ENCODE measurements at places on chromosomes 1 and 21.

DNA sequence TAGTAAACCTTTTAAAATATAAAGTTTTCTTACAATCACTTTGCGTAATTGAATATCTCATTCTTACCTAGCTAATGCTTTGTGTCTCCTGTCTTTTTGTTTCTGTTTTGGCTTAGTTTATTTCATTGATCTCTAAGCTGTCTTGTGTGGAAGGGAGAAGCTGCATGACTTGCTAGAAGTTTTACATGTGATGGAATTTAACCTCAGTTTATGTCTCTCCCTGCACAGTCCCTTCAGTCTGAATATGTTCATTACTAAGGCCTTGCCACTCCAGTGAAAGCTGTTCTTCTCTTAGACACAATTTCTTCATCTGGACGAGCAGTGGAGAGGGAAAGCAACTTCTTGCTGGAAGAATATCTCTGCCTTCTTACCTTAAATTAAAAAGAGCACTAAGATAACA is 19.9 kb upstream of the GPR88 start:
- DNase-seq = no peak

GRCh38 chr1:46221749-46222148 is 18.6 kb downstream of the LURAP1 start:
- no peak for DNase-seq

GRCh38 chr1:96524100-96524499 is 197.5 kb upstream of the PTBP2 start:
- no peak for DNase-seq

- DNase-seq = no peak
Measured at GRCh38 chr21:45506241-45506817, 35.9 kb downstream of the SLC19A1 start.

DNA sequence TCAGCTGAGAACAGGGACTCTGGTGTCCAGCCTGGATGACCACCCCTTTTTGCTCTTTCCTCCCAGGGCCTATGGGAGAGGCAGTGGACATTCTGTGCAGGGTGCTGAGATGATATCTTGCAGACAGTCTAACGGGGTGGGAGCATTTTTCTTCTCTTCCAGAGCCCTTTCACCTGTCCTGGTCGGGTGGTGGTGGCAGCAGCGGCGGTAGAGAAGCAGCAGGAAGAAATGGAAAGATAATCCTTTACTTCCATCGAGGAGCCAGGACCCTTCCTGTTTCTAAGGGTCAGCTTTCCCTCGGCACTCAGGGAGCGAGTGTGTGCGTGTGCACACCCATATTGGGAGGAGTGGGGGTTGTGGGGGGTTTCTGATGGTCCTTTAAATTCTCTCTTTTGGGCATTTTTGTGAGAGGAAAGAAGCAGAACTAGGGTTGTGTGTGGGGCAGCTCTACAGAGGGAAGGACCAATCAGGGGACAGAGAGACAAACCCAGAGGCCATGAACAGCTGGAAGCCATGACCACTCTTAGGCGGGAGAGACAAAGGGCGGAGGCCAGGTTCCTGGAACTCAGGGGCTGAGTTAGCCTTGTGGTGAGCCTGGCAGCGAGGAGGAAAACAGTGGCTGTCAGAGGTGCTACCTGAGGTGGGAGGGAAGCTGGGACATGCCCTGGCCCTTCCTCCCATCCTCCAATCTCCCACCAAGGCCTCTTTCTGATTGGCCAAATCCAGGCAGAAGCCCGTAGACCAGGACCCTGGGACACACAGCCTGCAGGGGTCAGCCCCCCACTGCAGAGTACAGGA is 31.2 kb upstream of the CSF3R start:
- DNase-seq = no peak

GRCh38 chr1:168806952-168807351 is 77.9 kb upstream of the DPT start:
- no peak for DNase-seq

DNA sequence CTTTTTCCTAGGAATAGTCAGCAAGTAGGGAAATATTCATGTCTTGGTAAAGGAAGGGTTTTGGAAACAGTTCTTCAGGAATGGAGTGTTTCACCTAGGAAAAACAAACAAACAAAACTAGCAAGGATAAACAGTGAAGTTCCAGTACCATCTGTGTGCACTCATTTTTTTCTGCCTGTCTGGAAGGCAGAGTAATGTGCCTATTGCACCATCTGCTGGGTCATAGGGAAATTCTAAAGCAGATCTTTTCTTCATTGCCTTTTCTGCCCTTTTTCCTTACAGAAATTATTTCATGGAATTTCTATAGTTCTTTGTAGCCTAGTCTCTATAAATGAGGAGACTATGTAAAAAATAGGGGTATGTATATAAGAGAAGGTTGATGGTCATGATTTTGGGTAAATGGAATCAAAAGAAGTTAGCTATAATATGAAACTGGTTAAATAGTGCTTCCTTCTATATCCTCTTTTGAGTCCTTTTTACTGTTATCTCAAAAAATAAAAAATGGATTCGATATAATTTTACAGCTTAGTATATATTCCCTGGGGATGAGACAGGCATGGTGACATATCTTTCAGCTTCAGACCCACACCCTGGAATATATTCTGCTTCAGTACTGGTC is 3.4 kb upstream of the HRNR start:
- no peak for DNase-seq

DNA sequence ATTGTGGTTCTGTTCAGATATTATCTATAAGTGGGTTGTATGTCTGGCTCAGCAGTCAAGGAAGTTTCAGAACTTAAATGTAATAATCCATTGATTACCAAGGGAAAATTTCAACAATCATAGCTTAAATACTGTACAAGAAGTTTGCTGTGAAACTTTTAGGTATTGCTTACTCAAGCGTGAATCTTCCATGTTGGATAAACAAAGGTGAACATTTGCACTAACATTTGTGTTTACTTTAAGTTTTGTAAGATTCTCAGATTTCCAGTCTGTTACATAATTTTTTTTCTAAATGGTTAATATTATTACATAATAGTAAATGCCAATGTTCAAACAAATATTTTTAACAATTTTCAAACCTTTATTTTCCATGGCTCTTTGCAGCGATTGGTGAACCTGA is 285.6 kb downstream of the NCAM2 start:
- no peak for DNase-seq

DNA sequence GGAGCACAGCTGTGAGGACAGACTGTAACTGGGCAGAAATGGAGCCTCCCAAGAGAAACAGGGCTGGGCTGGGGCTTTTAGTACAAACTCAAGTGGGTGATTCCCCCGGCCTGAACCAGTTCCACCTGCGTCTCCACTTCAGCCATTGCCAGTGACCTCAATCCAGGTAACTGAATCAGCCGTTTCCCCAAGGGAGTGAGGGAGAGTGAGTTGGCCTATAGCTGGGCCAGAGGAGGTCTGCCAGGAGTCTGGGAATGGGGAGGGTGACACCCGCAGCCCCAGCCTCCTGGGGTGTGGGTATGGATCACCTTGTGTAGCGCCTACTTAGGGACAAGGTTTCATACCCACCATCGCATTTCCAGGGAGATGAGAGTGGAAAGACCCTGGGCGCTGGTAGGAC is 8.5 kb downstream of the SLC26A9 start:
- DNase-seq = no peak

GRCh38 chr1:185200889-185201288 is 43.9 kb downstream of the SWT1 start:
- DNase-seq = no peak

GRCh38 chr1:19974822-19975416 is 4.5 kb downstream of the PLA2G2A start:
- no peak for DNase-seq

DNA sequence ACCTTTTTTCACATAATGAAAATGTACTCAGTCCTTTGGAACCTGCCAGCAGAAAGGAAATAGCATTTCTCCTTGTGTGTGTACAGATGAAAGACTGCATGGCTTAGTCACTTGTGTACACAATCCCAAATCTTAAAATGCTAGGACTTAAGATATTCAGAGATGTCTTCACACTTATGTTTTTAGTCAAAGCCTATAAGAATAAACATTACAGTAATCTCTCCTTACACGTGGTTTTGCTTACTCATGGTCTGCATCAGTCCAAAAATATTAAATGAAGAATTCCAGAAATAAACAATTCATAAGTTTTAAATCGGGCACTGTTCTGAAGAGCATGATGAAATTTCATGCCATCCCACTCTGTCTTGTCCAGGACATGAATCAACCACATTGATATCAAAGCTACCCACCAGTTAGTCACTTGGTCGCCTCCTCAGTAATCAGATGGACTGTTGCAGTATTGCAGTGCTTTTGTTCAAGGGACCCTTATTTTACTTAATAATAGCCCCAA is 75.7 kb upstream of the RRP15 start:
- DNase-seq = no peak

GRCh38 chr1:225709101-225709500 is 56.2 kb upstream of the ENAH start:
- no peak for DNase-seq

GRCh38 chr1:33965086-33965485 is 101.2 kb downstream of the HMGB4 start:
- no peak for DNase-seq

DNA sequence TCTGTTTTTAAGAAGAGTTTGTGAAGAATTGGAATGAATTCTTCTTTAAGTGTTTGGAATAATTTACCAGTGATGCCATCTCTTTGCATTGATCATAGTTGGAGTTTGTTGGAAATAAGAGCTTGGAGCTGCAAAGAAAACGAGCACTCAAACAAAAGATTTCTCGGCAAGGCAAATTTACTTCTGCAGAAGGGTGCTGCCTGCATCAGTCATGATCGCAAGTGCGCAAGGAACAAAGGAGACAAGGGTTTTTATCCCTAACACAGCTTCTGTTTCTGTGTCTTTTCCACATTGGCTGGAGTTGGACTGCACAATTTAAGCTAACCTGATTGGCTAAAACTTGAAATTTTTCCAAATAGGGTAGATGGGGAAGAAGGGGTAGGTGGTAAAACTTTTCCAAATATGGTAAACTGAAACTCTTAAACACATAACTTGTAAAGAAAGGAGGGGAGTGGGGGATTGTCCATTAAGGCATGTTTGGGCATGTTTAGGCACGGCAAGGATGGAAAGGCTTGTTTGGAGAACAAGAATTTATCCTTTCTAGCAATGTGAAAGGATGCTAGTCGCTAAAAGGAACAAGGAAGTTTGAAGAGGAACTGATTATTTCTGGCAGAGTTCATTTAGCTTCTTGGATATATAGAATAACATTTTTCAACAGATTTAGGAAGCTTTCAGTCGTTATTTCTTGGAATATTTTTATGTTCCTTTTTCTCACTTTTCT is 3.5 kb upstream of the AADACL4 start:
- DNase-seq = no peak

- DNase-seq = no peak
Measured at GRCh38 chr1:205983925-205984725, 19.1 kb downstream of the RAB7B start.

DNA sequence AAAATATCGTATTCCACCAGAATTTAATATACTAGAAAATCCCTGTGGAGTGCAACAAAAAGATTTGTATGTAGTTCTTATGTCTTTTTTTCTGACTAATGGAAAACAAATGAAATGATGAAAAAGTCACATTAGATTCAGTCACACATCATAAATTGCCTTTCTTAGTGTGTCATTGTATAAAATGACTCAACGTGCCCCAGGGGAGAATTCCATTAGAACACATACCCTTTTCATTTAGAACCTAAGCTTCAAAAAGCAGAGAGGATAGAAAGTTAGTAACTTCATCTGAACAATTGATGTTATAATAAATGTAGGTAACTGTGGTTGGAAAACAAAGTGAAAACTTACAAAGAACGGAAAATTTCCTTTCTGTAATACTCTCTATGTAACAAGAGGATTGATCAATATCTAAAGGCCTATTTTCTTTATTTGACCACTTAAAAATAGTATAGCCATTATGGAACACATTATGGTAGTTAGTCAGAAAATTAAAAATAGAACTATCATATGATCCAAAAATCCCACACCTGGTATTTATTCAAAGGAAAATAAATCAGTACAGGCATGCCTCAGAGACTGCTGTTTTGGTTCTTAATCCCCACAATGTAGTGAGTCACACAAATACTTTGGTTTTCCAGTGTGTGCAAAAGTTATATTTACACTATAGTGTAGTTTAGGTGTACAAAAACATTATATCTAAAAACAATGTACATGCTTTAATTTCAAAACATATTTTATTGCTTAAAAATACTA is 1016.1 kb downstream of the KCNT2 start:
- no peak for DNase-seq

DNA sequence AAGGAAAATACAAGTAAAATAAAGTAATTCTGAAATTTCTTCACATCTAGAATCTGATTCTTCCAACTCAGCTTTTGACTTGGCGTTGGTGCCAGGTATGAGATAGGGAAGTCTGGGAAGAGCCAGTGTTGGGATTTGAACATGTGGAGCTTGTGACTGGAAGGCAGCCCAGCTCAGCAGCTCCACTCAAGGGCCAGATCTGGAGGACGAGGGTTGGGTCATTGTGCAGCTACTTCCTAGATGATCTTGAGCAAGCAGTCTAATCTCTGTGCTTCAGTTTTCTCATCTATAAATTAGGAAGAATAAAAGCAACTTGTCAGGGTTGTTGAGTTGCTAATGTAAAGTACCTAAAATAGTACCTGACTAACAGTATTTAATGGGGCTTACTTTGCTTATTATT is 5.0 kb downstream of the ADARB1 start:
- DNase-seq = no peak

- DNase-seq = no peak
Measured at GRCh38 chr1:226697151-226697928, 41.7 kb downstream of the ITPKB start.

- no peak for DNase-seq
Measured at GRCh38 chr1:220028346-220028895, 17.9 kb downstream of the EPRS1 start.

GRCh38 chr1:232034556-232034955 is 408.0 kb downstream of the DISC1 start:
- DNase-seq = no peak

GRCh38 chr1:29465755-29466154 is 229.4 kb downstream of the PTPRU start:
- no peak for DNase-seq

GRCh38 chr21:25175938-25176337 is 431.3 kb downstream of the MRPL39 start:
- DNase-seq = no peak

- DNase-seq = no peak
Measured at GRCh38 chr1:66563094-66563800, 29.3 kb downstream of the SGIP1 start.

DNA sequence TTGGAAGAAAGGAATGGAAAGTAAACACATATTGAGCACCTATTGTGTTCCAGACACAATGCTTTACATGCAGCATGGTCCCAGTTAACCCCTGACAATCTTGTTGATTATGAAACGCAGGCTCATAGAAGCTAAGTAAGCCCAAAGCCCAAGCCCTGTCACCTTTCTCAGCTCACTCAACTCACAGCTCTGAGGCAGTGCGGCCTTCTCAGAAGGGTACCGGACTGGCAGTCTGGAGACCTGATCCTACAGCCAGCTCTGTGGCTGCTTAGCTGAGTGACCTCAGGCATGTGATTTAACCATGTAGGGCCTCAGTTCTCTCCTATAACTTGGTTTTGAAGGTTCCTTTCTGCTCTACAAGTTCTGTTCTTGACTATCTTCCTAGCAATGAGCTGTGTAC is 464 bp upstream of the RNASEL start:
- no peak for DNase-seq
